PC-9 (cell line): ENCODE measurements at places on chromosomes 6 and 20. TPM values are rescaled to one million over a fixed set of nuclear protein-coding genes. Genes with fewer than 3 reads are reported as not detected.

PNPLA1 gene
- total RNA-seq: 0.17 TPM in 1 of 2 replicates, not detected in the other

- 0 out of 2 replicates have a peak overlapping the region, but pooled peaks have one; percentile 9 for H3K27ac ChIP-seq
- no peaks in the 10 kb centered on the region for H3K36me3 ChIP-seq
- DNase-seq: no peak
- H3K4me3 ChIP-seq: no peak overlapping the region
- H3K4me1 ChIP-seq: peaks cover 4% of the 10 kb centered on the region
- H3K27me3 ChIP-seq: no peaks in the 10 kb centered on the region
Measured at GRCh38 chr6:81950877-81951276, 198.4 kb upstream of the TENT5A start.

DNA sequence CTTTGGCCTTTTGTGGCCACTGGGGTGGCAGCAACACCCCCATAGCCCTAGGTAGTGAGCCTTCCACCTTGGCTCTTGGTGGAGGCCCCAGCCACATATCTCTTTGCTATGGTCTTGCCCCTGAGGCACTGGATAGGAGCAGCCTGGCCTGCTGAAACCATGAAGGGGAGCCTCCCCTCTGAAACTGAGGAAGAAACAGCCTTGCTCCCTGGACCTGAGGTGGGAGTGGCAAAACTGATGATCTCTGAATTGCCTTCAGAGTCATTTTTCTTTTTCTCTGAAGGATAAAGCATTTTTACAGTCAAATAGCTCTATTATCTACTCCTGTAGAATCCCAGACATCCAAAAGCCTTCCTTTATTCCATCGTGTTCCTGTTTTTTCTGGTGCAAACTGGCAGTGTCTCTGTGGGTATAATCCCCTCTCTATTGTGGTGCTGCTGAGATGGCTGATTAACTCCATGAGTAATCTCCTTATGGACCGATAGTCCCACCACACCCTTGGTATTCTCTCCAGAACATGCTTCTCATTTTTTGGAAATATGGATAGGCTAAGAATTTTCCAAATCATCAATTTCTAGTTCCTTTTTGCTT is 22.0 kb upstream of the PRSS35 start:
- H3K36me3 ChIP-seq: no peaks in the 10 kb centered on the region
- no peak overlapping the region for H3K4me3 ChIP-seq
- no peaks in the 10 kb centered on the region for H3K27me3 ChIP-seq

- H3K4me3 ChIP-seq: no peak overlapping the region
- no peak for DNase-seq
- H3K36me3 ChIP-seq: no peaks in the 10 kb centered on the region
- H3K4me1 ChIP-seq: no peaks in the 10 kb centered on the region
- H3K27me3 ChIP-seq: no peaks in the 10 kb centered on the region
- no peak overlapping the region for H3K27ac ChIP-seq
Measured at GRCh38 chr20:7490288-7490687, 450.0 kb downstream of the HAO1 start.

DNA sequence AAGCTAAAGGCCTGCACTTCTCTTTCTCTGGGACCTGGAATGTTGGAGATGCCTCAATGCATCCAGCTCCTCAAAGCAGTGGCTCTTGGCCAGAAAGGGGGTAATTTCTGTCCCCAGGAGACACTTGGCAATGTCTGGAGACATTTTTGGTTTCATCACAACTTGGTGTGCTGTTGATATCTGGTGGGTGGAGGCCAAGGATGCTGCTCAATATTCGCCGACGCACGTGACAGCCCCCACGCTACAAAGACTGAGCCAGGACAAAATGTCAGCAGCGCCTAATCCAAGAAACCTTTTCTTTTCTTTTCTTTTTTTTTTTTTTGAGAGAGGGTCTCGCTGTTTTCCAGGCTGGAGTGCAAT is 79.8 kb downstream of the SULF2 start:
- H3K27me3 ChIP-seq: no peaks in the 10 kb centered on the region
- H3K4me3 ChIP-seq: no peak overlapping the region
- peaks cover 66% of the 10 kb centered on the region for H3K36me3 ChIP-seq
- H3K27ac ChIP-seq: no peak overlapping the region
- no peaks in the 10 kb centered on the region for H3K4me1 ChIP-seq

GRCh38 chr6:34934516-34934915 is 45.5 kb downstream of the ANKS1A start:
- H3K36me3 ChIP-seq: peaks cover 5% of the 10 kb centered on the region; the same call in 1 of the 2 replicates
- no peaks in the 10 kb centered on the region for H3K27me3 ChIP-seq
- no peak overlapping the region for H3K4me3 ChIP-seq
- DNase-seq: no peak
- H3K27ac ChIP-seq: no peak overlapping the region

DNA sequence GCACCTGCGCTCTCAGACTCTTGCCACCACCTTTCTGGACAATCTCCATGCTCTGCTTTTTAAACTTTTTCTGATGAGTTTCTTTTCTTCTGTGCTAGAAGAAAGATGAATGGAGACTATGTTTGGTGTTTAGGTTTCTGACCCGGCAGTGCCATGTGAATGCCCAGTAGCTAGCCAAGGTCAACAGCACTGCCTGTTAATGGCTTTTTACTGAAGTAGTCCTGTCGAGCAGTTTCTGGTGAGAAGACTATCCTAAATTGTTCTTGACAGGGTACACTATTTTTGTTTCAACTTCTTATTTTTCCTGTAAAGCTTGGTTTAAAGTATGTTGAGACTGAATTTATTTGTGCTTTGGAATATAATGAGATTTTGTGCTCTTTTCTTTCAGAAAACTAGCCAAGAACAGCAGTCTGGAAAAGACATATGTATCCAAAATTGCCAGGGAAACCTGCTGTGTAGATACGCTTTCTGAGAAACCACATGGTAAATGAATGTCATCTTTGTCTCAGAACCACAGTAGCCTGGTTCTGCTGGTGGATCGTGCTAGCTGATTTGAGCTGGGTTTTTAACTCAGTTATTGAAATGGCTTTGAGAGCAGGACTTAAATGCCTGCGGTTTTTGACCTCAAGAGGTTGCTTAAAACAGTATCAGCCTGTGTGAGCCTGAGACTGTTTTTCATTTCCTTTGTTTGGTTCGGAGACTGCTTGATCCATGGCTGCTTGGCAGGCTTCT is 48.1 kb downstream of the KCNS1 start:
- no peak overlapping the region for H3K27ac ChIP-seq
- no peak for DNase-seq
- 0 out of 2 replicates have a peak, but pooled peaks cover 13% of the 10 kb centered on the region for H3K36me3 ChIP-seq
- no peaks in the 10 kb centered on the region for H3K4me1 ChIP-seq
- H3K4me3 ChIP-seq: no peak overlapping the region
- no peaks in the 10 kb centered on the region for H3K27me3 ChIP-seq

- peak overlapping the region; percentile 97 for H3K4me3 ChIP-seq
- no peak for DNase-seq
- no peaks in the 10 kb centered on the region for H3K36me3 ChIP-seq
- H3K27me3 ChIP-seq: peaks cover 20% of the 10 kb centered on the region; the same call in 1 of the 2 replicates
Measured at GRCh38 chr20:39049684-39050554, 87.8 kb downstream of the DHX35 start.
